ENCODE measurements at places on chromosomes 12 and 14. TPM values are rescaled to one million over a fixed set of nuclear protein-coding genes. Genes with fewer than 3 reads are reported as not detected.

DNA sequence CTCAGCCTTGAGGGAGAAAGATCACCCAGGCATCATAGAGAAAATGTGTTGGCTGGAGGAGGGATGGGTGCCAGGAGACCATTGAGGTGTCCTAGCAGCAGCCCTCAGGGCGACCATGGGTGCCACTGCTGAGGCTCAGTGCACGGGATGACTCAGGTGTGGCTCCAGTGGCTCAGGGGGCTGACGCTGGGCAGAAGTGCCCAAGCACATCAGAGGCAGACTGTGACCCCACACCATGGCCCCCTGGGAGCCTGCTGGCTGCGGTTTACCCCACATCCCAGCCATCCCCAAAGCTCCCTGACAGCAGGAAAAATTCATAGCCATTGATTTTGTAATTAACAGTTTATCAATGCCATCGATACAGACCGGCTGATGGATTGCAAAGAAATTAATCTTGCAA is 120.7 kb downstream of the ESRRB start:
- no peak overlapping the region for H3K4me3 ChIP-seq
- no peak for DNase-seq
- H3K36me3 ChIP-seq: no peaks in the 10 kb centered on the region
- H3K4me1 ChIP-seq: peaks cover 6% of the 10 kb centered on the region
- 0 out of 2 replicates have a peak overlapping the region, but pooled peaks have one; percentile 3 for H3K27ac ChIP-seq
- H3K27me3 ChIP-seq: no peaks in the 10 kb centered on the region

- H3K27me3 ChIP-seq: no peaks in the 10 kb centered on the region
- peak; percentile 57 for DNase-seq
- H3K4me3 ChIP-seq: peak overlapping the region; percentile 87
- H3K4me1 ChIP-seq: peaks cover 29% of the 10 kb centered on the region
Observed at GRCh38 chr12:6532051-6532926, 2.0 kb upstream of the GAPDH start.

DNA sequence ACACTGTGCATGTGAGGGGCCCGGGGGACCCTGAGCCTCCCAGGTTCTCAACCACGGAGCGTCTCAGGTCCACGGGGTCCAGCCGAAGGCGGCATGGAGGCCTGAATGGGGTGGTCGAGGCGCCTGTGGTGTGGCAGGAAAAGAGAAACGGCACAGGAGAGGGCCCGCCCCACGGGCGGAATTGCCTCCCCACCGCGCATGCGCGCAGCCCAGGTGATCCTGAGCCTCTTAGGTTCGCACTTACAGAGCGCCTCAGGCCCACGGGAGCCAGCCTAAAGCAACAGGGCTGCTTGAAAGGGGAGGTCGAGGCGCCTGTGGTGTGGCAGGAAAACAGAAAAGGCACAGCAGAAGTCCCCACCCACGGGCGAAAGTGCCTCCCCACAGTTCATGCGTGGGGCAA is 311.0 kb downstream of the ALG10 start:
- DNase-seq: no peak
- no peak overlapping the region for H3K4me3 ChIP-seq
- H3K36me3 ChIP-seq: peaks cover 71% of the 10 kb centered on the region
- H3K27me3 ChIP-seq: peaks cover 15% of the 10 kb centered on the region
- no peaks in the 10 kb centered on the region for H3K4me1 ChIP-seq

DNA sequence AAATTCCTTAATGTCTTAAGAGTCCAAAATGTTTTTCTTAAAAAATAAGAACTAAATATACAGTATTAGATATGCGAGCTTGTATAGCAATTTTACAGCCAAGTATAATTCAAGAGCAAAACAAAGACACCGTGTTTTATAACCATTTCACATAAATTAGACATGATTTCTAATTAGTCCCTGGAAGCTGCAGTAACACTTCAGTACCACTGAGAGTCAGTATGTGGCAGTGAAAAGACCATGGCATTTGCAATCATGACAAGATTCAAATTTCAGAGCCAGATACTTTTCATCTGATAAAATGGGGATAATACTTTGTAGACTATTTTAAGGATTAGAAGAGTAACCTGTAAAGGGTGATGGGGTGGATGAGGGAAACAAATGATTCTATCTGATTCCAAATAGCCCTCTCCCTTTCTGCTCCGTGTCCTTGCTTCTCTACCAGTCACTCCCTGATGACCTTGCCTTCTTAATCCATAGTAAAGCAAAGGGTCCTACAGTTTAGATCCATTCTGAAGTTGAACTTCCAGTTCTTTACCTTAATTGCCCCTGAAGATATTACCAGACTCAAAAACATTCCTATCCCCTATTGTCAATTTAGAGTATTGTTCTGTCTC is 145.4 kb upstream of the ABCD2 start:
- peaks cover 15% of the 10 kb centered on the region for H3K36me3 ChIP-seq
- H3K27me3 ChIP-seq: no peaks in the 10 kb centered on the region
- no peak for DNase-seq
- no peak overlapping the region for H3K4me3 ChIP-seq
- H3K27ac ChIP-seq: no peak overlapping the region

DNA sequence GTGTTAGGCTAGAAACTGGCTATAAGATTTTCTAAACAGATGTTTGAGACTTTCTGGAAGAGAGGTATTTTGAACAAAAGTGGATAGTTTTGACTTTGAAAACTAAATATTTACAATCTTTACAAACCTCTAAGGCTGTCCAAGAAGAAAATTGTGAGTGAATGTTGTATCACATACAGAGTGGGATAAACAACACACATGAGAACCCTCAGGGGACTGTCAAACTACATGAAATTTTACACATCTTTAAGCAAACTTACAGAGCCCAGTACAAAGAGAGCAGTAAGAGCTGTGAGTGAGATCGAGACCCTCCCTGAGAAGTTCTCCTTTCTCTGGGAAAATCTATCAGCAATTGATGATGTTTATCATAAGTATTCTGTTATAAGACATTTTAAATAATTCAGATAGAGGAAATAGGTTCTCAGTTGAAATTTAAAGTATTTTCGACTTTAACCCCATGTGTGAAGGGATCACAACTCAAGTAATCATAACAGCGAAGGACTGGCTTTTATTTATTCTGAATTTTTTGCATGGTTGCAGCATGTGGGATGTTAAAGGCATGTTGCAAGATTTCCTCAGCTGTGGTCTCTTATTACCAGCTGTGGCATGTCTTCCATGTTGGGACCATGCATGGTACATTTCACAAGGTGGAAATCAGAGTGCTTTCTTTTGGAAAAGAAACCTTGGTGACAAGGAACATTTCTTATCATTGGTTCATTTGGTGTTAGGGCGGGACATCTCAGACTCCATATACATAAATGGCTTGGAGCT is 264.0 kb upstream of the PRICKLE1 start:
- H3K4me3 ChIP-seq: no peak overlapping the region
- H3K36me3 ChIP-seq: no peaks in the 10 kb centered on the region
- no peak for DNase-seq
- H3K27me3 ChIP-seq: no peaks in the 10 kb centered on the region
- no peaks in the 10 kb centered on the region for H3K4me1 ChIP-seq

- H3K27me3 ChIP-seq: peaks cover 9% of the 10 kb centered on the region
- DNase-seq: no peak
- H3K4me1 ChIP-seq: peaks cover 23% of the 10 kb centered on the region
- H3K27ac ChIP-seq: no peak overlapping the region
- H3K4me3 ChIP-seq: no peak overlapping the region
- peaks cover 8% of the 10 kb centered on the region for H3K36me3 ChIP-seq
Observed at GRCh38 chr12:131340616-131341210, 370.2 kb upstream of the SFSWAP start.

DNA sequence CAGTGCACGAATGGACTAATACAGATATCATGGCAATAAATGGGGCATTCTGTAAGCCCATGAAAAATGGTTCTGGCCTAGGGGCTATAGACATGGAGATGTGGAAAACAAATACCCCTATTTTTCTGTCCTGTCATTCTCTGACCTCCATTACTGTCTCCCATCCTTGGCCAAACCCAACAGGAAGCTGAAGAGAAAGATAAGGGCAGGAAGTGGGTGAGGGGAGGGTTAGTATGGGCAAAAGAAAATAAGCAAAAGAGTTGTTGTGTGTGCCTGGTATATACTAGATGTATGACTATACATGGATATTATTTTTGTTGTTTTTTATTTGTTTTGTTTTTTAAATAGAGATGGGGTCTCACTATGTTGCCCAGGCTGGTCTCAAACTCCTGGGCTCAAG is 339.3 kb downstream of the PCNX1 start:
- no peak overlapping the region for H3K4me3 ChIP-seq
- no peak for DNase-seq
- peaks cover 10% of the 10 kb centered on the region for H3K36me3 ChIP-seq
- H3K27me3 ChIP-seq: no peaks in the 10 kb centered on the region

DNA sequence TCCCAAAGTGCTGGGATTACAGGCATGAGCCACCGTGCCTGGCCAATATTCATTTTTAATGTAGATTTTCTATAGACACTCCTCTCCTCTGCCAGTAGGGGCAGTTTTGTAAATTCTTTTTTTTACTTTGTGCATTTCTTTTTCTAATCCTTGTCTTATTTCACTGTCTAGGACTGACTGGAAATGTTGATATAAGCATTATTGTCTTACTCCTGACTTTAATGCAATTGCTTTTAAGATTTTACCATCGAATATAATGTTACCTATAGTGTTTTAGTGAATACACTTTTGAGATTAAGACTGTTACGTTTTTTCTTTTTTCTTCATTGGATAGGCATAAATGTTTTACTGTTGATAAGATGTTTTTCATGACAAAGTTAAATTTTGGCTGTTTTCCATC is 35.4 kb upstream of the EMP1 start:
- no peaks in the 10 kb centered on the region for H3K27me3 ChIP-seq
- no peaks in the 10 kb centered on the region for H3K36me3 ChIP-seq
- no peak for DNase-seq
- no peak overlapping the region for H3K27ac ChIP-seq
- H3K4me3 ChIP-seq: no peak overlapping the region

DNA sequence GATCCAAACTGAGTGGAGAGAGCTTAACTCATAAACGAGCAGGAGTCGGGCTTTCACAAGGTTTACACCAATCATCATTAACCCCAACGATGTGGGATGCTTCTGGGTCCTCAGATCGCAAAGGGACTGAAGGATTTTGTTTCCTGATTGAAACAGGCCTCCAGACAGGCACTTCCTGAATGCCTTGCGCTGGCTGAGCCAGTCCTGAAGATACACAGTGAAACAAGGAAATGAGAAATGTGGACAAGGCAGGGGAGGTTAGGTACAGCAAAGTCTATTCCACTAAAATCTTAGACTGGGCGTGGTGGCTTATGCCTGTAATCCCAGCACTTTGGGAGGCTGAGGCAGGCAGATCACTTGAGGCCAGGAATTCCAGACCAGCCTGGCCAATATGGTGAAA is 30.7 kb downstream of the RBM19 start:
- DNase-seq: no peak
- H3K27ac ChIP-seq: no peak overlapping the region
- no peak overlapping the region for H3K4me3 ChIP-seq
- peaks cover 8% of the 10 kb centered on the region for H3K4me1 ChIP-seq
- no peaks in the 10 kb centered on the region for H3K27me3 ChIP-seq
- H3K36me3 ChIP-seq: peaks cover 30% of the 10 kb centered on the region

DNA sequence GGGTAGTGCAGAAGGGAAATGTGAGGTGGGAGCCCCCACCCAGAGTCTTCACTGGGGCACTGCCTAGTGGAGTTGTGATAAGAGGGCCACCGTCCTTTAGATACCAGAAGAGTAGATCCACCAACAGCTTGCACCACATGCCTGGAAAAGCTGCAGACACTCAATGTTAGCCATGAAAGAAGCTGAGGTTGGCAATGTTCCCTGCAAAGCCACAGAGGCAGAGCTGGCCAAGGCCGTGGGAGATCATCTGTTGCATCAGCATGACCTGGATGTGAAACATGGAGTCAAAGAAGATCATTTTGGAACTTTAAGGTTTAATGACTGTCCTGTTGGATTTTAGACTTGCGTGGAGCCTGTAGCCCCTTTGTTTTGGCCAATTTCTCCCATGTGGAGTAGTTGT is 468.4 kb upstream of the FOXG1 start:
- no peak for DNase-seq
- no peak overlapping the region for H3K4me3 ChIP-seq
- peaks cover 5% of the 10 kb centered on the region for H3K27me3 ChIP-seq
- H3K36me3 ChIP-seq: peaks cover 7% of the 10 kb centered on the region

GRCh38 chr14:63573581-63573980 is 30.4 kb upstream of the PPP2R5E start:
- no peaks in the 10 kb centered on the region for H3K4me1 ChIP-seq
- no peak overlapping the region for H3K4me3 ChIP-seq
- DNase-seq: no peak
- no peak overlapping the region for H3K27ac ChIP-seq

- no peak for DNase-seq
- H3K36me3 ChIP-seq: no peaks in the 10 kb centered on the region
- peaks cover 4% of the 10 kb centered on the region for H3K4me1 ChIP-seq
- H3K27me3 ChIP-seq: no peaks in the 10 kb centered on the region
Observed at GRCh38 chr12:109358154-109358869, 10.6 kb downstream of the MYO1H start.

- DNase-seq: no peak
- H3K4me1 ChIP-seq: no peaks in the 10 kb centered on the region
- no peaks in the 10 kb centered on the region for H3K27me3 ChIP-seq
- no peaks in the 10 kb centered on the region for H3K36me3 ChIP-seq
Observed at GRCh38 chr14:36996133-36996856, 176.1 kb downstream of the SLC25A21 start.

- no peaks in the 10 kb centered on the region for H3K27me3 ChIP-seq
- peaks cover 12% of the 10 kb centered on the region for H3K4me1 ChIP-seq
- H3K36me3 ChIP-seq: no peaks in the 10 kb centered on the region
- H3K4me3 ChIP-seq: no peak overlapping the region
- no peak overlapping the region for H3K27ac ChIP-seq
Observed at GRCh38 chr14:99286761-99287160, 14.8 kb upstream of the BCL11B start.

DNA sequence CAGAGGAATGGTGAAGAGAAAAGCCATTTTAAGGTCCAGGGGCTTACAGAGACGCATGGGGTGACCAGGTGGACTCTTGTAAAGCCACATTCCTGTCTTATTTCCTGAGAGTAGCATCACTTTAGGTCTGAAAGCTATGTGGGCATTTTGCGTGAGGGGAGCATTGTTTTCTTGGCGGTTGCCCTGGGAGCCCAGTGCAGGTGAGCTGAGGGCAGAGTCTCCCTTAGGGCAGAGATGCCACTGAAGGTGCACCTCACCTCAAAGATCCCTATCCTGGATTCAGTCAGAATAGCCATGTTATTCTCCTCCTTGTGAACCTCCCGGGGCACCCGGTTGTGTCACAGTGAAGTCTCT is 12.4 kb downstream of the GLRX5 start:
- H3K27me3 ChIP-seq: no peaks in the 10 kb centered on the region
- DNase-seq: no peak
- H3K4me1 ChIP-seq: peaks cover 16% of the 10 kb centered on the region
- H3K4me3 ChIP-seq: no peak overlapping the region
- peaks cover 19% of the 10 kb centered on the region for H3K36me3 ChIP-seq

DNA sequence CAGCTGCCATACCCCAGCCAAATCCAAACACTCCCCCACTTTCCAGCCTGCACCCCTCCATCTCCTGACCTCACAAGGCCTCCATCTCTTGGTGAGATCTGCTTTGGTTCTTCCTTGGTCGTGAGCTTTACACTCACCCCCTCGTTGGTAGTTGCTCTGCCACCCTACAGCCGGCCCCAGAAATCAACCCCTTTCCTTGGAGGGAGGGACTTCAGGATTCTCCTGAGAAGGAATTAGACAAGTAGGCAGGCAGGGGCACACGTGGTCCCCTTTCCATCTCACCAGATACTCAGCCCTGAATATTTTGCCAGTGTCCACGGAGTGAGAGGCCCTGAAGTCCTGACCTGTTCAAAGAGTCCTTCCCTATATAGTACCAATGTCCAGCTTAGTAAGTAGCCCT is 120.0 kb upstream of the PWP1 start:
- no peaks in the 10 kb centered on the region for H3K27me3 ChIP-seq
- DNase-seq: no peak
- peaks cover 7% of the 10 kb centered on the region for H3K4me1 ChIP-seq
- H3K36me3 ChIP-seq: no peaks in the 10 kb centered on the region

Gene FAM181A
- not detected for total RNA-seq

Gene NEK9
- total RNA-seq: 50.8 TPM

Gene EGLN3
- total RNA-seq: 21.0 TPM

Gene CERS5
- 47.8 TPM for total RNA-seq

Gene TPPP2
- not detected for total RNA-seq

Gene MYF5
- not detected for total RNA-seq

Gene CARMIL3
- 13.0 TPM for total RNA-seq

Gene PDE3A
- total RNA-seq: 2.3 TPM

Measured in WTC11 (cell line).